ENCODE measurements at places on chromosomes 16 and 17. TPM values are rescaled to one million over a fixed set of nuclear protein-coding genes. Genes with fewer than 3 reads are reported as not detected.

Gene ASGR1
- total RNA-seq, result 1.5 TPM

Gene PLXDC1
- 5.6 TPM for total RNA-seq

Gene USP10
- 117 TPM for total RNA-seq

Gene SMPD3
- total RNA-seq, result 0.19 TPM

Data from activated T-cell treated with anti-CD3 and anti-CD28 coated beads, Interleukin-2, amount 50 U/mL, for 72 hours (primary cell).